Stimulated activated CD4-positive, alpha-beta T cell treated with anti-CD3 and anti-CD28 coated beads, Interleukin-2, amount 100 ng/mL, for 4 hours (primary cell): ENCODE measurements at places on chromosomes 11 and 22.
A peak's percentile ranks its signal among the peaks of the same experiment; 100 is the strongest.

- no peak for DNase-seq
Measured at GRCh38 chr22:45208993-45209838, 31.5 kb downstream of the KIAA0930 start.

GRCh38 chr11:110951037-110951949 is 239.1 kb upstream of the ARHGAP20 start:
- DNase-seq: no peak

DNA sequence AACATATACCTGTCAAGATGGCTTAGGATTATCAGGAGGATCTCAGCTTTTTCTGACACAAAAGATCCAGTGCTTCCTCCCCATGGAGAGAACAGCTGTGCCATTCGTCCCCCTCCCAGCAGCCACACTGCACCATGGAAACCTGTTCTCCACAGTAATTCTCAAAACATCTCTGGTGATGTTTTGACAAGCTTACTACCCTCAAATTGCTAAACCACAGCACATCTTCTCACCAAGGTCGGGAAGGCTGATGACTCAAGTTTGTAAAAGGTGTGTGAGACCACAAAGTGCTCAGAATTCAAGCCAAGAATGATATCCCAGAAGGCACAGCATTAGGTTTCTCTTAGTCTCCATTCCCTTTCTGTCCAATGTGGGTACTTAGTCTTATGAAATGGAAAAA is 3.9 kb upstream of the RAB38 start:
- DNase-seq: no peak

DNA sequence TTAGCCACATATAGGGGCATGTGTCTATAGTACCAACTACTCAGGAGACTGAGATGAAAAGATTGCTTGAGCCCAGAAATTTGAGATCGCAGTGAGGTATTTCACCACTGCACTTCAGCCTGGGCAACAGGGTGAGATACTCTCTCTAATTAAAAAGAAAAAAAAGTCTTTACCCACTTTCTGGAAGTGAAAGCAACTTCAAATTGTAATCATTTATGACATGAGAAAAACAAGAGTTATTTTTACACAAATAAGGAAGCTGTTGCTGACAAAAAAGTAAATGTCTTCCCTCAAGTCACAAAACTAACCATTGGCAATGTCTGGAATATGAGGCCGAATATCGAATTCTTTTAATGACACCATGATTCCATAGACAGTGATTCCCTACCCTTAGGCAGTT is 71.4 kb downstream of the GLYATL1 start:
- DNase-seq: no peak

DNA sequence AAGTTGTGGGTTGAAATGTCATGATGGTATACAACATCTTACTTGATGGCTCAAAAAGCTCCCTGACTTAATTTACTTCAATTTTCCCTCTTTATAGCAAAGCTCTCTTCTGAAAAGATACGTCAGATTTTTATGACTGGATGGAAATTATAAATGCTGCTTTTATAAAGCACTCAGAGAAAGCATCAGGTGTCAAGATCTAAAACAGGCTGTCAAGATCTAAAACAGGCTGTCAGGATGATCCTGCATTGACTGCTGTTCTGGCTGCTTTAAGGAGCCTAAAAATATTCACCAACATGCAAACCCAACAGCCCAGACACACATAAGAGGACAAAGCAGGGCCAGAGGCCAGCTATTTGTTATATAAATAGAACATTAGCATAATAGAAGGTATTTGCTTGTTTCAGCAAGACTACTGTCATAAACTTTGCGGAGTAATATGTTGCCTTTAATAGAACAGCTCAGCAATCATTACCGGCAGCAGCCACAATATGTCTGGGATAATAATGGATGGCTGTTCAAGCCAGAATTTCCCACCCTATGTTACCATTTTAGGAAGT is 77.3 kb upstream of the ANO5 start:
- no peak for DNase-seq

DNA sequence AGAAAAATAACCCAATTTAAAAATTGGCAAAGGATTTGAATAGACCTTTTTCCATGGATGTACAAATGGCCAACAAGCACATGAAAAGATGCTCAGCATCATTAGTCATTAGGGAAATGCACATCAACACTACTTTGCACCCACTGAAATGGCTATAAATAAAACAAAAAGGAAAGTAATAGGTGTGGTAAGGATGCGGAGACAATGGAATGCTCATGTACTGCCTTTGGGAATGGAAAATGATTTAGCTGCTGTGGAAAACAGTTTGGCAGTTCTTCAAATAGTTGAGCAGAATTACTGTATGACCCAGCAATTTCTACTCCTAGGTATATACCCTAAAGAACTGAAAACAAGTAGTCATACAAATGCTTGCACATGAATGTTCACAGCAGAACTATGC is 37.4 kb downstream of the LARGE2 start:
- DNase-seq: no peak

DNA sequence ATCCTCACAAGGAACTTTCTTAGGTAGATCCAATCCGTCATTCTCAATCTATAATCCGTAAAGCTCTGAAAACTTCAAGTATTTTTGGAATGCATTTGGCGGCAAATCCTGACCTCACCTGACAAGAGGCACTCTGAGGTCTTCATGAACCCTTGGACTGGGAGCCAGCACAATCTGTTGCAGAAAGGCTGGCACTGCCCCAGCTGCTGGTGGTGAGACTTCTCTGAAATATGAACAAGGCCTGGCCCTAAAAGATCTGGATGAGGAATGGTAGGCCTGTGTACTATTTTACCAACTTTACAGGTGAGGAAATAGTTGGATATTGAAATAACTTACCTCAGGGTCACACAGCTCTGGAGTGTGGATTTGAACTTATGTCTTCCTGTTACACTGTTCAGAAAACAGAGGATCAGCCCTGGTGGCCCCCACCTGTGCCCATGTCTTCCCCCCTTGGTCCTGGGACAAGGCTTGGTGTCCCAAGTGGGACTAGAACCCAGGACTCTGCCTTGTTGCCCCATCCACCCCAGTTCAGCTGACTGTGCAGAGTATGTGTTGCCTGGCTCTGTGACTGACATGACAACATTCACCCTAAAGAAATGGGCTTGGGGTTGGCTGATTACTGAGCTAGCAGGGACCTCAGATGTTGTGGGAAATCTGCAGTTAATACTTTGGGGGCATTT is 471.4 kb downstream of the MN1 start:
- DNase-seq: no peak

- DNase-seq: no peak
Measured at GRCh38 chr11:88066090-88066489, 109.2 kb downstream of the RAB38 start.

- DNase-seq: peak; percentile 59
Measured at GRCh38 chr22:37623075-37624016, 14.7 kb downstream of the GGA1 start.

DNA sequence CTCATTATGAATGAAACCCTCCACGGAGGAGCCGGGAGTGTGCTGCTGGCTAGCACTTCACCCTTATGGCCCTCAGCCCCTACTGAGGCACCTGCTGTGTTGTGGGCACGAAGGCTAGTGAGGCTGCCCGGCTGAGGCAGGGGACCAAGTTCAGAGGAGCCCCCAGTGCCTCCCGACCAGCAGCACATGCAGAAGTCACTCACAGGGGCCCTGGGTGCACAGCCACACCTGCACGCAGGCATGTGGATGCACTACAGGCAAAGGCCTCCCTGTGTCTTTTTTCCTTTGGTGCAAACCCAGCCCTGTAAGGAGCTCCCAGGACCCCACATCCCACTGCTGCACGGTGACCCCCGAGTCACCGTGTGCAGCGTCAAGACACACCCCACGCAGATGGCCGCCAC is 261.5 kb downstream of the BRD1 start:
- DNase-seq: no peak

- no peak for DNase-seq
Measured at GRCh38 chr11:120827198-120827597, 196.7 kb upstream of the TBCEL start.

DNA sequence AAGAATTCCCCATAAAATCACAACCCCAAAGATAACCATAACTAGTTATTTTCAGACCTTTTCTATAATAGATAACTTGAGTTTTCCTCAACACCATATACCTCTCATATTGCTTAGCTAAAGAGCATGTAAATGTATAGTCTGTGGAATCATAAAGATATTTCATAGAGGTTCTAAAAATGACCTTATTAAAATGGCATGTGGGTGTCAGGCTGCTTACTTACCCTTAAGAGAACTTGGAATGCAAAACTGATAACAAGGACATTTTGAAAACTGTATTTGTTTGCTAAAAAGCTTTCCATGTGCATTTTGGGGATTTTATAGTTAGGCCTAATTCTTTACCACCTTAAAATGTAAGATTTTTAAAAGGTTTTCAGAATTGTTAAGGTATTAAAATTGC is 4.7 kb downstream of the SIK2 start:
- no peak for DNase-seq

GRCh38 chr11:47388697-47389576 is 10.6 kb upstream of the SPI1 start:
- DNase-seq: no peak

- DNase-seq: no peak
Measured at GRCh38 chr11:61039916-61040315, 62.4 kb upstream of the CD5 start.

DNA sequence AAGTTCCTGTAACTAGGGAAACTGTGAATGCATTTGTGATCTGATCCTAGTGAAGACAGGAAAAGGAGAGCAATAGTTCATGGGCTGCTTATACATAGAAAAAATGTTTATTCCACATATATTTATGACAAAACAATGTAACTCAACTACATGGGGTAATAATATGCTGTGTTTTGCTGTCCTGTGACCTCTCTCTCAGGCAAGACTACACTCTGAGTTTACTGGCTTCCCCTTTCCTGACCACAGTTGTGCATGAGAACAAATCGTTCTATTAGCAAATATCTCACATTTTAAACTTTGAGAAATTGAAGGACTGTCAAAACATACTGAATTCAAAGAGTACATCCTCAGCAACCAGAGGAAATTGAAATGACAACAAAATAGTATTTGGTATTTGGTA is 161.9 kb upstream of the TRPC6 start:
- no peak for DNase-seq

GRCh38 chr11:71454470-71455113 is 1.6 kb downstream of the NADSYN1 start:
- DNase-seq: peak; percentile 17

GRCh38 chr11:877565-877964 is 33.0 kb downstream of the CHID1 start:
- DNase-seq: no peak

DNA sequence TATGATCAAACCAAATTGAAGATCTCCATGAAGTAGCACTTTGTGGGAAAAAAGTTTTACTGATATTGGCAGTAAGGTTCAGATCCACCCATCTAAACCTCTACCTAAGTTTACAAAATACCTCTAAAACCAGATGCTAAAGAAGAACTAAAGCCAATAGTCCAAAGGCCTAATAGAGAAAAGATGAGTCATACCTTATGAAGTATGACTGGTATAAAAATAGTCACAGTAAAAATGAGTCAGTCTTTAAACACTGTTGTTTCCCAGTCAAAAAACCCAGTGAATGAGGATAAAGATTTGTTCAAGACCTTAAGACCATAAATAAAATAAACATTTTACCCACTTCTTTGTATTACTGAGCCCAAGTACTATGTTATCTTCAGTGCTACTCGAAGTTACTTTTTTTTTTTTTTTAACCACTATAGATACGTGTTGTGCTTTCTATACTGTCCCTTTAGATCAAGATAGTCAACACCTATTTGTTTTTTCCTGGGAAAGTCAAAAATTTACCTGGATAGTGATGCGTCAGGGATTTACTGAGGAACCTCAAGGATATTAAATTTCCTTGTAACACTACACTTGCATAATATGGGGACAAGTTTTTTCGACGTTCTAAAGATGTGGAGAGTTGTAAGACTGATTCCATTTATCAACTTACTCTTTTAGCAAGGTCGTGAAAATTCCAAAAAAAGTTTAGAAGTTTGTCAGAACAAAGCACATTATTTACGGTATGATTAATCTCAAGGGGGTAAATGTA is 87.3 kb downstream of the CCDC73 start:
- no peak for DNase-seq

GRCh38 chr11:129237456-129237855 is 45.3 kb upstream of the ARHGAP32 start:
- no peak for DNase-seq

DNA sequence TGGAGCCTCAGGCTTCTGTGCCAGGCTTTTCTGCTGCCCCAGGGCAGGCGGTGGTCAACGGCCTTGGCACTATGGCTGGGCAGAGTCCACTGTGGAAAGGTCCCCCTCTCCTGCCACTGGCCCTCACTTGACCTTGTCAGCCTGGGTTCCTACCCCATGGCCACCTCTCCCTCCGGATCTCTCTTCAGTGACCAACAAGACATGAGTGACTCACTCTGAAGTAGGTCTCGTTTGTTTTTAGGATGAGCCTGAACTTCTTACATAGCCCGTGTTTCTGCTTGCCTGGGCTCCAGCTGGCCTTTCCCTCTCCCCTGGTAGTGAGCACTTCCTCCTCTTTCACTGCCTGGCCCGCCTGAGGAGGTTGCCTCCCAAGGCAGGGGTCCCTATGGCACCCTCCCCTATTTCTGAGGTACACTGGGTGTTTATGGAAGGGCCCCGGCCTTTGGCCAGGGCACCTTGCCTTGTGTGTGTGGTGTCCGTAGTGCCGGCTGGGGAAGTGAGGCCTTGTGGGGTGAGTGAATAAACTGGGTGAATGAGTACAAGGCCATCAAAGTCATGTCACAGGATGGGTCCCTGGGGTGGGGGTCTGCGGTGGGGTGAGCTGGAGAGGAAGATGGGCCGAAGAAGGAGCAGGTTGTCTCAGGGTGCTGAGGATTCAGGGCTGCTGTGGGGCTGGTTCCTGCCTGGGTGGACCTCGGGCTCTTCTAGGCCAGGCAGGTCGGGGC is 5.0 kb downstream of the SHANK3 start:
- no peak for DNase-seq

DNA sequence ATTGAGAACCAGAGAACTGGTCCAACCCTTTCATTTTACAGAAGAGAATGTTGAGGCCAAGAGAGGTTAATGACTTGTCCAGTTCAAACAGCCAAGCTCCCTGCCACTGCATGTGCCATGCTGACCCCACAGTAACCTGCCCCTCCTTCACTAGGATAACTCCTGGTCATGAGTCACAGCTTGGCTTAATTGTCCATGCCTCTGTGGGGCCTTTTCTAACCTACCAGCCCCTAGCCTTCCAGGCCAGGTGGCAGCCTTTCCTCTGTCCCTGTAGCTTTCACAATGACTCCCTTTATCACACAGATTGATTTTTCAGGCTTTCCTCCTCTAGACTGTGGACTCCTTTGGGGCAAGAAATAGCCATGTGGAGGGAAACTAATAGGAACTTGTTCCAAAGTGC is 97.2 kb downstream of the PIWIL4 start:
- no peak for DNase-seq
